ENCODE measurements at places on chromosomes 16 and 17. TPM values are rescaled to one million over a fixed set of nuclear protein-coding genes. Genes with fewer than 3 reads are reported as not detected.

Gene FOXC2
- total RNA-seq = 5.0 TPM

Gene PRMT7
- 47.4 TPM for total RNA-seq

Gene MYCBPAP
- total RNA-seq = 1.7 TPM

Gene TRPV2
- total RNA-seq = 71.5 TPM

Gene PPP1R1B
- 0.91 TPM for total RNA-seq

Gene CDR2L
- total RNA-seq = 25.6 TPM

Gene HLF
- not detected for total RNA-seq

Gene SOCS7
- 17.7 TPM for total RNA-seq

Gene RNF43
- total RNA-seq = 0.20 TPM

Gene LRRC3C
- not detected for total RNA-seq

Gene TUBB3
- total RNA-seq = 308 TPM

Measured in smooth muscle cell of the pulmonary artery (primary cell).